Daoy (cell line): ENCODE measurements at places on chromosomes 12 and 14. TPM values are rescaled to one million over a fixed set of nuclear protein-coding genes. Genes with fewer than 3 reads are reported as not detected.
A peak's percentile ranks its signal among the peaks of the same experiment; 100 is the strongest.

DNA sequence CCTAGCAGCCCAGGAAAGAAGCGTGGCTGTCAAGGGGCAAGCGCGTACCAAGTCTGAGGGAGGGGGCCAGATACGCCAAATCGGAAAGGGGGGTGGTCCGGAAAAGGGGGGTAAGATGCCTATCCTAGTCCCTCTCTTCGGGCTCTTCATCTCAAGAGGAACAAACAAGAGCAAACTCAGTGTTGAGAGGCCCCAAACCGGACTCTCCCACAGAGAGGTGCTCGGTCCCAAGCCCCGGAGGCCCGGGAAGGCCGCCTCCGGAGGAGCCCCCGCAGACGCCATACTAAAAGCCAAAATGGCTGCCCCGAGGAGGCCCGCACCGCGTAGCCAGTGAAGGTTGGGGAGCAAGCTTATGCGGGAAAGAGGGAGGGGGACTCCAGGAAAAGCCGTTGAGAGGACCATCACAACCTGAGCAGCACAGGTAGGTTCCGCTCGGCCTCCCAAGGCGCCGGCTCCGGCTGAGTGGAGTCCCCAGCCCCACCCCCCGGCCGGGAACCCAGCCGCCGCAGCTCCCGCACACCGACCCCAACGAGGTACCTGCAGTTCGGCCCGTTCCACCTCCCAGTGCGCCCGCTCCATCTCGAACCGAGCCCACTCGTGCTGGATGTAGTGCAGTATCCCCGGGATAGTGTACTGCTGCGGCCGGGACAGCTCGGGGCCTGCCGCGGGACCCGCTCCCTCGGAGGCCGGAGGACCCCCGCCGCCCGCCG is at the start of gene AP4S1:
Gene AP4S1 (plus strand): TSS at position 283 of the 710 bp plus-strand sequence. CDS start 40,548 bp downstream, outside the sequence.
- peak; percentile 38 for DNase-seq

CCDC177 gene
- total RNA-seq = not detected in 2 replicates

- peak; percentile 9 for DNase-seq
Measured at GRCh38 chr12:27434673-27435565, 11.6 kb upstream of the SMCO2 start.

PIWIL1 gene
- 0.68 and 1.8 TPM in 2 replicates for total RNA-seq

GRCh38 chr14:100309028-100309737 is 2.9 kb upstream of the SLC25A29 start:
- no peak for DNase-seq

DNA sequence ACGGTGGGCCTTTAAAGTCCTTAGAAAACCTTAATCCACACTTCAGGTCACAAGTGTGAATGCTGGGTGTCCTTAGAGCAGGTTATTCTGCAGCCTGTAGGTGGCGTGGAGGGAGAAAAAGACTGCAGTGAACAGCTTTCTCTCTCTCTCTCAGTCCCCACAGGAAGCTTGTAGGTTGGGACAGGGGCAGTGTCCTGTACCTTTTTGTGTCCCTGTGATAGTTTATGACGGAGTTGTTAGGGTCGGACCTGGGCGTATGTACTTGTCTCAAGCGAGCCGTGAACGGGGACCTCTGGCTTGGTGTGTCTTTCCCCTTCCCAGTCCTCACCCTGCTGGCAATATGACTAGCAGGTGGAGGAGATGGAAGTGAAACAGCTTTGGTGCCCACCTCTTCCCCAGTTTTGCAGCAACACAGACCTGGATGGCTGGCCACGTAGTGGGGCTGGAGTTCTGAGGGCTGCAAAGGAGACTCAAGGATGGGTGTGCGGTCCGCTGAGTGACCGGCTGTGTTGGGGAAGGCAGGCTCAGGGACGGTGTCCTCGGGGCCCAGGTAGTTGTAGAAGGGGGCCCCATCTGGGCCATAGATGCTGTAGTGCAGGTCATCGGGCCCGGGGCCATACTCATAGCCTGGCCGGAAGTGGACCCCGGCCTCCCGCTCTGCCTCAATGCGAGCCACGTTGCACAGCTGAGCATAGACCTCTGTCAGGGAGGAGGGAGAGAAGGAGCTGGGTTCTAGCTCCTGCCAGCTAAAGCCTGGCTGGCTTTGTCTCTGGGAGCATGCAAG is 8.9 kb downstream of the ISCA2 start:
- DNase-seq = peak; percentile 50

MSI1 gene
- 0.33 and 3.1 TPM in 2 replicates for total RNA-seq

NANOG gene
- total RNA-seq = not detected in 2 replicates

MGAT2 gene
- 73.3 and 86.8 TPM in 2 replicates for total RNA-seq
